ENCODE measurements at places on chromosomes 12 and 14.

DNA sequence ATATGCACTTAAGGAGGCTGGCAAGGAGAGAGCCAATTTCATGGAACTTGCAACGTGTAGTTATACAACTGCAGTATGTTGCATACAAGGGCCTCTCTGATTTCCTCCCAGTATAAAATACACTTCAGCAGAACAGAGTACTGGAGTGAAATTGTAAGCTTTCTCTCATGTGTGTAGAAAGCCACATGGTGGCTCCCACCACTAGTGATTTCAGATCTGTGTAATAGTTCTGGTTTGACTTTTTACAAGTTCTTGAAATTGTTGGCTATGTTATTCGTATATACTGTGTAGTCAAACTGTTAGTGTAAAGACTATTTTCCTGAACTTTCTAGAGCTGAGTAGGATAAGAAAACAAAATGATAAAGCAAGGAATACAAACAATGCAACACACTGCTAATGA, 16.4 kb upstream of the LMO3 start:
- no peak for DNase-seq

DNA sequence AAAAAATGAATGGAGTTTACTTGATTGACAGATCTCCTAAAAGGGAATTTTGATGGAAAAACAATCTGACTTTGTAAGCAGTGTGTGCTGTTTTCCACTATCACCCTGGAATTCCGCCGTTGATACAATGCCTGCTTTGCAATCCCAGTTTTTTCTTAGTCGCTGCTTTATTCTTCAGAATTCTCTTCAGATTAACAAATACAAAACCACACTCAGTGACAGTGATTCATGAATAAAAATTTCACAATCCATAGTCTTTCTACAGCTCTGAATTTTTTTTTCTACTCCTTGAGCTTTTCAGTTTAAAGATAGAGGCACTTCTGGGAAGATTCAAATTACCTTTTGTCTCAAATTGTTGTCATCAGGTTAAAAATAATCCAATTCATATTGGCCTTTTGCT, 44.6 kb upstream of the KITLG start:
- no peak for DNase-seq

DNA sequence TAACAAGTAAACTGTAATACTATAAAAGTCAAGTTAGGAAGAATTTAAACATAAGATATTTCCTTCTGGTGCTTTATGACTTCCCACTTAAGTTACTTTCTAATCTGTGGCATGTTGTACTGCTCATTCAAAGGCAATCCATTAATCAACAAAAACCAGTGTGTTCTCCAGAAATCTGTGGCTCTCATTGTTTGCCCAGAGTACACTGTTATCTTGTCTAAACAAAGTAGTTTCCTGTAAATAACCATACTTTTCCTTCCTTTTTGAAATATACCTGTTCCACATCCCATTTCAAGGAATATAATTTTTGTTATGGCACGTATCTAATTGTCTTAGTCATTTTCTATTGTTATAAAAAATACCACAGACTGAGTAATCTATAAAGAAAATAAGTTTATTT, 184.1 kb downstream of the CCER1 start:
- no peak for DNase-seq

DNA sequence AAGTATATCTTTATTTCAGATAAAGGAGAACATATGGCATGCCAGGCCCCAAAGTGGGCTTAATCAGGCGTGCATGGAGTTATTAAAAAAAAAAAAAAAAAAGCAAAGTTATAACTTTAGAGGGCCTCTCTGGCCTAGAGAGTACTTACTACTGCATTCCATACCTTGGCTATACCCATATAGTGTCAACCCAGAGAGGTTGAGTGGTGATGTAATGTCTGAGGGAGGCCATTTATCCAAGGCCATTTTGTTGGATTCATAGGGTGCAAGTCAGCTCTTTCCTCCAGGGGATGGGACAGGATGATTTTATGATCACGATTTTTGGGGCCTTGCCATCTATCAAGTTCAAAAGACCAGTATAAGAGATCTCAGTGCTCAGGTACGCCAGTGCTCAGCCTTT, 66.4 kb downstream of the DCAF5 start:
- no peak for DNase-seq

DNA sequence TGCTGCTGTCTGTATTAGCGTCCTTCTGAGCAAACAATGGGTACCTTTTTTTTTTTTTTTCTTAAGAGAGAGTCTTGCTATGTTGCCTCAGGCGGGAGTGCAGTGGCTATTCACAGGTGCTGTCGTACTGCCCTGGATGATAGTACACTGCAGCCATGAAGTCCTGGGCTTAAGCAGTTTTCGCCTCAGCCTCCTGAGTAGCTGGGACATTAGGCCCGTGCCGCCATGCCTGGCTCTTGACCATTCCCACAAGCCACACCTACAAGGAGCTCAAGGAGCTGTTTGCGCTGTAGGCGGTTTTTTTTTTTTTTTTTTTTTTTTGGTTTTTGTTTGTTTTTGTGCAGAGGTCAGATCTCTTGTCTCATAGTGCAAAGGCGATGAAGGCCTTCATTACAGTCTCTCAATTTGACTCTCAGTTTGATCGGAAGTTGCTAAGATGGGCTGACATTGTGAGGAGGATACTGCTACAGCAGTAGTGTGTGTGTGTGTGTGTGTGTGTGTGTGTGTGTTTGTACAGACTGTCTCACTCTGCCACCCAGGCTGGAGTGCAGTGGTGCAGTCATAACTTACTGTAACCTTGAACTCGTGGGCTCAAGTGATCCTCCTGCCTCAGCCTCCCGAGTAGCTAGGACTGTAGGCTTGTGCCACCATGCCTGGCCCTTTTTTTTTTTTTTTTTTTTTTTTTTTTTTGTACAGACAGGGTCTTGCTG, 34.2 kb downstream of the TRAF3 start:
- DNase-seq, result no peak

DNA sequence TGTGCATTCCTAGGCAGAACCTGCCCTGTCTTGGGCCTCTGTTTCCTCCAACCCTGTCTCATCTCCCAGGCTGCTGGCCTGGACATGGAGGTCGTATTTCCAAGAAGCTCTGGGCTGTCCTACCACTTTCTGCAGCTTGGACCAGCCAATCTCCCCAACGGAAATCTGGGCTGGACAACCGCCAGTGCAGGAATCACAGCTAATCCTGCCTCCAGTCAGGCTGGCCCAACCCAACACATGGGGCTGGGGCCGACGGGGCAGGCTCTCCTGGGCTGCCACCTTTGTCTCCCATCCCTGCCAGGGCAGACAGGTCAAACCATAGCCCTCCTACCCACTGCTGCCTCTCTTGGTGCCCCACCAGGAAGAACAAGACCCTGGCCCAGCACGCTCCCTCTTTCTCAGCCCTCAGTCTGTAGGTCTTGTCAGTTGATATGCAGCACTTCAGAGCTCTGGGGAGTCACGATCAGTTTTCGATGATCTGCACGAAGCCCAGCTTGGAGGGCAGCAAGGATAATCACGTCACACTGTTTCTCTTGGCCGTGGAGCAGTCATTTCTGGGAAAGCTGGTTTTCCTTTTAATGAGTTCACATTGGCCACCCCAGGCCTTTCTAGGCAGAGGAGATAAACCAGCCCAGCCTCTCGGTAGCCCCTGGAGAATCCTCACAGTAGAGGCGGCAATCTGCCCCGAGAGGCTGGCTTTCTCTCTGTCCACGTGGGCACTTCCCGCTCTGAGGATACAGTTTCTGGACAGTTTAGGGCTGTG, 195.2 kb upstream of the PRMT8 start:
- no peak for DNase-seq

DNA sequence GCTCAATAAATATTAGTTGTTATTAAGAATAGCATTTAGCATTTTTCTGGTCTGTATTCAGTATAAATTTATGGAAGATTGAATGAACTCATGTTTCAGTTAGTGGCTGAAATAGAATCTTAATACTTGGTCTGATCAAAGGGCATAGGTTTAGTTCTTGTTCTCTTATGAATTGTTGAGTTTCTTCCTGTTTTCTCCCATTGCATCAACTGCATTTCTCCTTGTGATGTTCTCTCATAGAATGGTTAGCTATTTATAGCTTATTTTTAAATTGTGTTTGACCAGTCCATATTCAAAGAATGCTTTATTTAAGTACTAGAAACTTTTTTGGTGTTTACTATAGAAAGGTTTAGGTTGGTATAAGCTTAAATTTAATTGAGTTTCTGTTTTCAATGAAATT, 29.8 kb downstream of the APAF1 start:
- DNase-seq, result no peak

DNA sequence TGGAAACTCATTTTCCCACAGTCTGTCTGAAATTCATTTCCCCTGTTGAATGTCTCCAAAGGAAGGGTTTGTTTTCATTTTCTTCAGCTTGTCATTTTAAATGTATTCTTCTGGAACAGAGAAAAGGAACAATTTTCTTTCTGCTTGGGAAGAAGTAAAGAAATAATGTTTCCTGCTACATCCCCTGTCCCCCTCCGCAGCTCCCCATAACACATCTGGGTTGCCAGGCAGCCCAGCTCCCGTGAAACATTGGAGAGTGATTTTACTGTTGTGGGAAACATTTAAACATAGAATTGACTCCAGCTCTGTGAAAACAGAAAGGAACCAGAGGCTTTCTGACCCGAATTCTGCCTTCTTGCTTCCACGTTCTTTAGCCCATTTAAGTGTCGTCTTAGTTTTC, 159.5 kb downstream of the TMEM132C start:
- no peak for DNase-seq

GRCh38 chr12:121284551-121285390, 11.7 kb downstream of the CAMKK2 start:
- DNase-seq, result no peak

GRCh38 chr14:99883866-99884650, 90.8 kb downstream of the EML1 start:
- DNase-seq, result no peak

GRCh38 chr12:21780786-21781185, 6.3 kb upstream of the KCNJ8 start:
- DNase-seq, result no peak

DNA sequence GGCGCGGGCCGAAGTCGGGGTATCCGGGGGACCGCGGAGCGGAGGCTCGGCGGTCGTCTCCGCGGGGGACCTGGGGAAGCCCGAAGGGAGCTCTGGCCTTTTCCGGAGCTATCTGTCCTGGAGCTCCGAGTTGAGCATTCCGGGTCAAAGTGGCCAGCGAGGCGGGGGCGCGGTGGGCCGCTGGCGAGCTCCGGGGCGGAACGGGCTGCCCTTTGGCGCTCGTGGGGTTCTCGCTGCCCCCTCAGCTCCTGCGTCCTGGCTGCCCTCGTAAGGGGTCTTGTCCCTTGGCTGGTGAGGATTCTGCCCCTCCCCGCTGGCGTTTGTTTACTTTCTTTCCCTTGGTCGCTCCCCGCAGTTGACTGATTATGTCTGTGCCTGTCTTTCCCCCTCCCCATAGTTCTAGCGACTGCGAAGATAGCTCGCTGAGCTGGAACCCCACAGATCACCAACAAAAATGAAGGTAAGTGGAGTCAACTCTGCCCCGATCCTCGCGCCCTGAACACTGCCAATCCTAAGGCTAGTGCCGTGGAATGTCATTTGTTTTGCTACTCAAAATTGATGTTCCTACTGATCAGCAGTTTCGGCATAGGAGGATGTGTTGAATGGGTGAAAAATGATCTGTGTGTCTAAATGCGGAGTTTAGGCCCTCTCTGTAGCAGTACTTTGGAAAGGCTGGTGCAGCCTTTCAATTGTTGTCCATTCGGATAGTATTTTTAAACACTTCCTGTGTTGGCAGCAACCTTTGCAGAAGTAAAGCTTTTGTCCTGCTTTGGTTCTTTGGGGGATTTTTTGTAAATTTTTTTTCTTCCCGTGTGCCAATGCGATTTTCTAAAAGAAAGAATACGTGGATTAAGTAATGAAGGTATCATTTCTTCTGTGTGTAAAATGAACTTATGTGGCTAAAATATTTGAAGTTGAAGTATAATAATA, 1.3 kb downstream of the ARID4A start:
- no peak for DNase-seq

DNA sequence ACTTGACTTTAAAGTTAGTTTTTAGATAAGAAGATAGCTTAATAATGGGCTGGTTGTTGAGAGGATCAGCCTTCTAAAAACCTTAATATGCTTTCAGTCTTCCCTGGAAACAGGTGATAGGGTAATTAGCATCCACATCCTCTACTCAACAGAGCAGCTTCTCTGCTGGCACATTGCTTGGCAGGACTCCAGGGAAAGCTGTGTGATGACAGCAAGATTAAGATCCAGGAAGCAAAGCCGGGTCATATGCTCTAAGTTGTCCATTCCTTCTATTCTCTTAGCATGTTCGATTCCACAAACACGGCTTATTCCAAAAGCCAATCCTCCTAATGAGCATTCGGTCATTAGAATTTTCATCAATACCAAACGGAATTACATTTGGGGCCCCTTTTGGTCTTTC, 87.0 kb downstream of the HMGA2 start:
- DNase-seq, result no peak

DNA sequence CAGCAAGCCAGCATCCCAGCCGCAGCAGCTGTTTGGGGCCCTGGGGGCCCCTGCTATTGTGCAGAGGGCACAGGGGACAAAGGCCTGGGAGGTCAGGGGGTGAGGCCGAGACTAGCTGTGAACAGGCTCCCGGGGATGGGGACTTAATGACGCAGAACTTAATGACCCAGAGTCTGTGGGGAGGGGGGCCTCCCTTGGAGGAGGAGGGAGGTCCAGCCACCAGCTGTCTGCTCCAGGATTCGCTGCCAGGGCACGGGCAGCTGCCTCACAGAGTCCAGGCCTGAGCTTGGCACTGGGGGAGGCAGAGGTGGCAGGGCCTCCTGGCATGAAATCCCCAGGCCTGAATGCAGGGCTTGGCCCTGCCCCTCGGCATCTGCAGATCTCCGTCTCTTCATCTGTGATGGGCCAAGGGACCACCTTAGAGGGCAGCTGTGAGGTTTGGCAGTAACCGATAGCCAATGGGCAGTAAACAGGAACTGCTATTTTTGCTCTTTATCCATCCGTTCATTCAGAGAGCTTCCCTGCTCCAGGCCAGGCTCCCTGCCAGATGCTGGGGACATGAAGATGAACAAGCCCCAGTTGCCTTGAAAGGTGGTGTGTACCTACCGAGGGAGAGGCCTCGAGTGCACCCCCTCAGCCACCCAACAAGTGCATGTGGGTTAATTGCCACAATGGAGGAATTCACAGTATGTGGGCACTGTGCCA, 6.7 kb downstream of the FAM222A start:
- no peak for DNase-seq

GRCh38 chr12:41344776-41345470, 156.8 kb downstream of the PDZRN4 start:
- no peak for DNase-seq

Data from activated CD4-positive, alpha-beta T cell treated with anti-CD3 and anti-CD28 coated beads, Interleukin-2, amount 50 U/mL, for 1 hour (primary cell).